ENCODE measurements at places on chromosomes 6 and 20. TPM values are rescaled to one million over a fixed set of nuclear protein-coding genes. Genes with fewer than 3 reads are reported as not detected.

Gene CLVS2
- not detected for total RNA-seq

Gene HCRTR2
- not detected for total RNA-seq

Gene SAMHD1
- total RNA-seq: 723 TPM

Gene SPDEF
- 0.35 TPM for total RNA-seq

Gene FAM184A
- total RNA-seq: 7.7 TPM

Gene TAAR9
- total RNA-seq: not detected

Gene LGSN
- total RNA-seq: 0.25 TPM

Gene TBC1D22B
- total RNA-seq: 13.3 TPM

Gene BIRC7
- total RNA-seq: not detected

DNA sequence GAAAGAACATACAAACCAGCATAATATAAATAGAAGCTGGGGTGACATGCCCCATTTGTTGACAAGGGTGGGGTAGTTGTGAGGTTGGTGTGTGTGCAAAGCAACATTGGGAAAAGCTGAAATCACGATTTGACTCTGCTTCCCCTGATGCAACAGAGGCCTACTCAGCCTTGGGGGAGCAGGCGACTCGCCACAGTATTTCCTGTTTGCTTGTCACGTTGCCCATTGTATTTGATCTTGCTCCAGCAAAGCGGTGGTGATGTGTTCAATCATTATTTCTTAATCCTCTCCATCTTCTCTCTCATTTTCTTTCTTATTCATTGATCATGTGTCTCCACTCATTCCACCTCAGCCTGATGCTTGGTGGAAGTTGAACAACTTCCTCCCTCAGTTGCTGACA, 165.8 kb upstream of the CITED2 start:
- no peaks in the 10 kb centered on the region for H3K36me3 ChIP-seq
- H3K27me3 ChIP-seq: no peaks in the 10 kb centered on the region
- peak overlapping the region; percentile 5 for H3K4me3 ChIP-seq
- DNase-seq: no peak
- H3K4me1 ChIP-seq: peaks cover 6% of the 10 kb centered on the region

DNA sequence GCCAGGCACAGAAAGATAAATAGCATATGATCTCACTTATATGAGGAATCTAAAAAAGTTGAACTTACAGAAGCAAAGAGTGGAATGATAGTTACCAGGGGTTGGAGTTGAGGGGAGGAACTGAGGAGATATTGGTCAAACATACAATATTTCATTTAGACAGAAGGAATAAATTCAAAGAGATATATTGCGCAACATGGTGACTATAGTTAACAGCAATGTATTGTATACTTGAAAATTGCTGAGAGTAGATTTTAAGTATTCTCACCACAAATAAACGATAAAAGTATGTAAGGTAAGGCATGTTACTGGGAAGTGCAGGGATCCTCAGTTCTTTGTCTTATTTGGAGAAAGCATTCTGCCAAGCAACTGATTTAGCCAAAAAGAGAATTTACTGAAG, 171.9 kb downstream of the LMBRD1 start:
- no peaks in the 10 kb centered on the region for H3K36me3 ChIP-seq
- H3K4me3 ChIP-seq: no peak overlapping the region
- no peak overlapping the region for H3K27ac ChIP-seq

DNA sequence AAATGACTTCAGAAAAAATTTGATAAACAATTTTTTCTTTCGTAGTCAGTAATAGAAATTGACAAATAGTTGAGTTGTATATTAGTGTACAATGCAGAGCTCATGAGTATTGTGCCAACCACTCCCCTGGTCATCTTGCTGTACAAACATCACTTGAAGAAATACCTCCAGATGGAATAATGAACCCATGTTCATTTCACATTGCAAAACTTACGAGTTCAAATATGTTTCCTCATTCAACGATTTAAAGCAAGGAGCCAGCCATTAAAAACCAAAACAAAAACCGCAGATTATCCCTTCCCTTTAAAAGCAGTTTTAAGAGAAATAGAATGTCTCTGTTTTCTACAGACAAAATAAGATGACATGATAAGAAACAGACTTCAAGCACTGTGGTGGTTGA, 62.5 kb downstream of the RALGAPA2 start:
- no peaks in the 10 kb centered on the region for H3K27me3 ChIP-seq
- no peak for DNase-seq
- H3K4me1 ChIP-seq: no peaks in the 10 kb centered on the region
- peaks cover 4% of the 10 kb centered on the region for H3K36me3 ChIP-seq
- no peak overlapping the region for H3K4me3 ChIP-seq

- no peak overlapping the region for H3K27ac ChIP-seq
- no peaks in the 10 kb centered on the region for H3K27me3 ChIP-seq
- H3K36me3 ChIP-seq: no peaks in the 10 kb centered on the region
Measured at GRCh38 chr20:39268981-39269461, 306.9 kb downstream of the DHX35 start.

DNA sequence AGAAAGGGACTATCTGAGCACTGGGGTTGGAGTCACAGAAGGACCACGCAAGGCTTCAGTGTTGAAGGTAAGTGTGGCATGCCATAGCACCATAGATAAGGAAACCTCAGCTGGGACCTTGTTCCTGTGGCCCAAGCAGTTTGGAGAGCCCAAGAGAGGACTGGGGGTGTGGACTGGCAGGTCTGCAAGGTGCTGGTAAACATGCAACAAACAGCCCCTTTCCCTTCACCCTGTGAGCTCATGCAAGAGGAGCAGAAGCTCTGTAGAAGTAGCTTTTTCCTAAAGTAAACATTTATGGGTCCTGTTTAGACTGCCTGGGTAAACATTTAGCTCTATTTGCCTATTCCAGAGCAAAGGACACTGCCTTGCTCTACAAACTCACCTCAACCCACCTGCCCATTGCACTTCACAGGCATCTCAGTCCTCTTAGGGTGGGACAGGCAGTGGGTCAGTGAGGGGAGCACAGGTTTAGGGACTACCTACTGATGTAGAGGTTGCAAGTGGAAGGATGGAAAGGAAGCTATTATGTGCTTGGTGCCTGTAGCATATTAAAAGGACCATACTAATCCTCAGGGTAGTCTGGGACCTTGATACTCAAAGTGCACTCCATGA, 12.0 kb downstream of the ZSCAN31 start:
- no peak overlapping the region for H3K27ac ChIP-seq
- no peaks in the 10 kb centered on the region for H3K36me3 ChIP-seq
- DNase-seq: no peak
- H3K4me3 ChIP-seq: no peak overlapping the region
- peaks cover 2% of the 10 kb centered on the region for H3K27me3 ChIP-seq

GRCh38 chr6:112034616-112034995, 19.3 kb upstream of the CCN6 start:
- no peaks in the 10 kb centered on the region for H3K27me3 ChIP-seq
- no peak for DNase-seq
- no peak overlapping the region for H3K27ac ChIP-seq
- no peaks in the 10 kb centered on the region for H3K36me3 ChIP-seq
- peaks cover 31% of the 10 kb centered on the region for H3K4me1 ChIP-seq

DNA sequence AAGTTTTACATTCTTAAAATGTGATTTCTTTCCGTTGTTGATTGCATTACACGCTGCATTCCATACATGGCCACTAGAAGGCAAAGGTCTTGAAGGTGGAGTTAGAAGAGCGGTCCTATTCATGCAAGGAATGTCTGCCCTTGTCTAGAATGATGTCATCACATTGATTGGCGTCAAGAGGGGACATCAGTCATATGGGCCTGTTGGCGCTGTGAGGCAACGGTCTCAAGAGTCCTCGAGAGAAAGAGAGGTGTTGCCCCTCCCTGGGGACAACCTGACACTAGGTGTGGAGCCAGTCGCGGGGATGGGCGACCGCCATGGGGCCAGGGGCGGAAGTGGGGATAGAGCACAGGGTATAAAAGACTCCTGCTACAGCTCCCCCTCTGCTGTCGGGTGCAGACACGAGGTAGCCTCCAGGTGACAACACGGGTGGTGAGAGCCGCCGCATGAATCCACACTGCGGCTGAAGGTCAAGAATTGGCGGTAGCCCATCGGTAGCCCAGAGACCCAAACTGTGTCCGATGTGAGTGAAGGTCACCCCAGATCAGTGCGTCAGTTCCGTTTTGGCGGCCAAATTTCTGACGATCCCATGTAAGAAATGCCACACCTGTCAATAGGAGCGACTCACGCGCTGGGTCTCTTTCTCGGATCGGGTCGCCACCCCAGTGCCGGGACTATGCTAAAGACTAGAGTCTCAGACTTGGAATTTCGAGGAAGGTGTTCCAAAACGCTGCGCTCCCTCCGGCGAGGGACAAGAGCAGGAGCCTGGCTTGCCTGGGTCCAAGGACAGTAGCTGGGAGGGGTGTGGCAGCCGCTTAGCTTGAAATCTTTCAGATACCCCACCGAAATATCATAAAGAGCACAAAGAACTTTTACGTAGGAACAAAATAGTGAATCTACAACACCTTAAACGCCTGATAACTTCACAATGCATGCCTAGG, 93.2 kb upstream of the ZNF184 start:
- no peaks in the 10 kb centered on the region for H3K4me1 ChIP-seq
- peaks cover 53% of the 10 kb centered on the region for H3K27me3 ChIP-seq
- DNase-seq: no peak
- no peak overlapping the region for H3K27ac ChIP-seq

GRCh38 chr6:141539617-141540016, 593.1 kb upstream of the GJE1 start:
- no peak for DNase-seq
- no peaks in the 10 kb centered on the region for H3K27me3 ChIP-seq
- no peaks in the 10 kb centered on the region for H3K36me3 ChIP-seq
- H3K27ac ChIP-seq: no peak overlapping the region

DNA sequence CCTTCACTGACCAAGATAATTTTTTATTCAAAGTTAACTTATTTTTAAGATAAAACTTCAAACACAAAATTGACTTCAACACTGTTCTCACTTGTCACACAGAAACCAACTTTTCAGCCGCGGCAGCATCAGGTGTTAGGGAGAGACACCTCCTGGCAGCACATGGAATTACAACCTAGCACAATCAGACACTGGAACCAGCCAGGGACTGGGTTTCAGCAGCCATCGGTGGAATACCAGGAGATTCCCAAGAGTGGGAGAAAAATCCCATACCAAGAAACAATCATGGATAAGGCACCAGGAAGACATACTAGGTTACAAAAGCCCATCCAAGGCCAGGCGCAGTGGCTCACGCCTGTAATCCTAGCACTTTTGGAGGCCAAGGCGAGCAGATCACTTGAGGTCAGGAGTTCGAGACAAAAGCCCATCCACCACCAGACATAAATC, 70.0 kb downstream of the SNX5 start:
- no peaks in the 10 kb centered on the region for H3K36me3 ChIP-seq
- H3K27ac ChIP-seq: no peak overlapping the region
- H3K4me3 ChIP-seq: no peak overlapping the region
- H3K27me3 ChIP-seq: peaks cover 6% of the 10 kb centered on the region

DNA sequence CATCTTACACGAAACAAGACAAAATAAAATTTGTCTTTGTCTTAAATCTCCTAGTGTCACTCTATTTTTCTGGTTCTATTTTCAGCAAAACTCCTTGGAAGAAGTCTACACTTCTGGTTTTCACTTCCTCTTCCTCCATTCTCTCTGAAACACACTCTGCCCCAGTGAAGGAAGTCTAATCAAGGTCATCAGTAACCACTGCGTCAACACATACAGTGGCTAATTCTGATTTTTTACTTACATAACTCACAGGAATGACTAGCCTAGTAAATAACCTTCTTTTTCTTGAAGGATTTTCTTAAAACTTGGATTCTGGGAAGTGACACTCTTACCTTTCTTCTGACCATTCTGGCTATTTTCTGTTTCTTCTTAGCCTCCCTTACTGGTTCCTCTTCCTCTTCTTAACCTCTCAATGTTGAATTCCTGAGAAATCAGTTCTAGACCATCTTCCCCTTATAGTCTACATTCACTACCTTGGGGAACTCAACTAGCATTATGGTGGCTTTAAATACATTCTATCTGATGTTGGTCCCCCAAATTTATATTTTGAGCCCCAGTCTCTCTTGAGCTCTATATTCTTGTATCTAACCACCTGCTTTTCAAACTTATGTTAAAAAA, 37.5 kb downstream of the AIG1 start:
- H3K27ac ChIP-seq: peak overlapping the region; percentile 73
- H3K4me3 ChIP-seq: peak overlapping the region; percentile 77
- peaks cover 20% of the 10 kb centered on the region for H3K4me1 ChIP-seq
- H3K36me3 ChIP-seq: no peaks in the 10 kb centered on the region
- no peaks in the 10 kb centered on the region for H3K27me3 ChIP-seq

DNA sequence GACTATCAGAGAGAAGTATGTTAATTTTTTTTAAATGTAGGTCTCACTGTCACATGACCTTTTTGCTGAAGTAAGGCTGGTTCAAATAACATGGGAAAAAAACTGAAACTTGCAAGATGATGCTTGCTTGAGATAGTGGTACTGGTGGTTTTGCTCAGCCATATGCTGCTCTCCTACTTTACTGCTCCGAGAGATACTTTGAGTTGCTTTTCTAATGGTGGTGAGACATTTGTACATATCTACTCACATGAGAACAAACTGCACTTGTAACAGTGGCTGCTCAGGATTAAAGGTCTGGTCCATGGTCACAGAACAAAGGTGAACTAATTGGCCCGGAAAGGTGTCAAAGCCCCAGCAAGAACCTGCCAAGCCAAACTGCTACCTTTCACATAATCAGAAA, 106.2 kb upstream of the BEND3 start:
- no peak overlapping the region for H3K27ac ChIP-seq
- H3K36me3 ChIP-seq: no peaks in the 10 kb centered on the region
- DNase-seq: no peak
- H3K27me3 ChIP-seq: no peaks in the 10 kb centered on the region
- no peaks in the 10 kb centered on the region for H3K4me1 ChIP-seq

DNA sequence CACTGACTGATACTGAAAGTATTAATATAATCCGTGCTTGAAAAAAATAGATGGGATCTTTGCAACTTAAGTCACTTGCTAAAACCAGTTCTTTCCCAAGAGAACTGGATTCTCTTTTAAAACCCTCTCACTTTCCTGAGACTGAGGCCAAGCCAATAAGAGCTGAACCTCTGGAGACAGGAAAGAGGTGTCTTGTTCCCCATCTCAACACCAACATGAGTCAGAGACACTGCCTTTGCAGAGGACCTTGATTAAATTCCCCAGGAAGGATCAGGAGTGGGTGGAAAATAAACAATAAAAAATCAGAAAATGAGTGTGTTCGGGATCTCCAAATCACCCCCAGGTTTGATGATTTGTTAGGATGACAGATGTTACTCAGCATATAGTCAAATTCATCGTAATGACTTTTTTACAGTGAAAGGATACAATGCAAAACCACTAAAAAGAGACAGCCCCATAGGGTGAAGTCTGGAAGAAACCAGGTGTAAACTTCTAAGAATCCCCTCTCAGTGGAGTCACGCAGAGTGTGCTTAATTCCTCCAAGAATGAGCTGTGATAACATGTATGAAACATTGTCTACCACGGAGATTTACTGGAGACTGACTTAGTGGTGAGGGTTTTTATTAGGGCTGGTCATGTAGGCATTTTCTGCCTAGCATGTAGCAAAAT, 122.8 kb upstream of the BEND3 start:
- peaks cover 15% of the 10 kb centered on the region for H3K36me3 ChIP-seq
- no peak for DNase-seq
- H3K4me3 ChIP-seq: no peak overlapping the region
- no peaks in the 10 kb centered on the region for H3K27me3 ChIP-seq
- H3K4me1 ChIP-seq: no peaks in the 10 kb centered on the region

GRCh38 chr20:24079661-24080412, 91.3 kb upstream of the GGTLC1 start:
- no peak for DNase-seq
- no peak overlapping the region for H3K27ac ChIP-seq
